Activated T-cell treated with anti-CD3 and anti-CD28 coated beads for 1 hour (primary cell): ENCODE measurements at places on chromosomes 16 and 17.

- no peak for DNase-seq
These were observed 501.3 kb downstream of the CDH13 start for GRCh38 chr16:83128041-83128440.

DNA sequence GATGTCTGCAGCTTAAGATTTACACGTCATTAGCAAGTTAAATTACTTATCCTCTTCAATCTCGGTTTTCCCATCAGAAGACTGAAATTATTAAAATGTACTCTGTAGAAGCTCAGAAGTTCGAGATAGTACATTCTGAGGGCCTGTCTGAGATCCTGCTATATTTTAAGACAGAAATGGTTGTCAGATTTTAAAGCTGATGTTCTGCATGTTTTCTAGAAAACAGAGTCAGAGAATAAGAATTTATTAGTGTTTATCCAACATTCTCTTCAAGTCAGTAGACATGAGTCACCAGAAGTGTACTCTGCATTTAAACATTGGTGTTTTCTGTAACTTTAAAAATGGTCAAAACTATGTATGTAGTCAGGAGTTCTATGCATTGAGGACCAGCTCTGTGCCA is 155.2 kb upstream of the MYOCD start:
- no peak for DNase-seq

- no peak for DNase-seq
These were observed 76.7 kb downstream of the PLD6 start for GRCh38 chr17:17129466-17129865.

DNA sequence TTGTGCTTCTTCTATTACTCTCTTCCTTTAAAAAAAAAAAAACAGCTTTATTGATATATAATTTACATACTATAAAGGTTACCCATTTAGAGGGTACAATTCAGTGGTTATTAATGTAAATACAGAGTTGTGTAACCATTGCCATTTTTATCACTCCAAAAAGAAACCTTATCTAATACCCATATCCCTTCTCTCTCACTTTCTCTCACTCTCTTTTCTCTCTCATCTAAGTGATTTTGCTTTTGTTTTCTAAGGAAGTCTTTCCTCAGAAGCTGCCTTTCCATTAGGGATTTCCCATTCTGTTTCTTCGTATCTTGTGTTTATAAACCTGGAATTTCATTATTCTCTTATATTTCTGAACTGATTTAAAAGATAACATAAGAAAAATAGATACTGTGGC is 55.5 kb downstream of the NFAT5 start:
- DNase-seq = no peak

GRCh38 chr17:1492249-1493206 is at the start of gene MYO1C:
TSS of gene MYO1C (minus strand) at chr17:1492686. CDS start at chr17:1492487, 199 bp downstream.
- no peak for DNase-seq

DNA sequence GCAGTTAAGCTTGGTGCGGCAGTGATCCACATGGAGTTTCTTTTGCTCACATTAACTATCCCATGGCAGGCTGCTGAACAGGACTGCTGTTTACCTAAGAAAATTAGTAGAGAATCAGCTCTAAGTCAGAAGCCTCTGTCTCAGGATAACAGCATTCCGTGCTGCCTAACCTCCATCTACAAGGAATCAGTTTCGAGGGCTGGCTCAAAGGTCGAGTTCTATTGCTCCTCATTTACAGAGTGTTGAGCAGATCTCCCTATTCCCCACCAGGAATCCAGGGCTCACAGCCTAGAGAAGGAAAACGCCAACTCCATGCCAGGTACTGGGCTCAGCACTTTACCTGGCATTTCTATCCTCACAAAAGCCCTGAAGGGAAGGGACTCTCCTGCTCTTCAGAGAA is 9.9 kb downstream of the GINS2 start:
- DNase-seq = no peak

DNA sequence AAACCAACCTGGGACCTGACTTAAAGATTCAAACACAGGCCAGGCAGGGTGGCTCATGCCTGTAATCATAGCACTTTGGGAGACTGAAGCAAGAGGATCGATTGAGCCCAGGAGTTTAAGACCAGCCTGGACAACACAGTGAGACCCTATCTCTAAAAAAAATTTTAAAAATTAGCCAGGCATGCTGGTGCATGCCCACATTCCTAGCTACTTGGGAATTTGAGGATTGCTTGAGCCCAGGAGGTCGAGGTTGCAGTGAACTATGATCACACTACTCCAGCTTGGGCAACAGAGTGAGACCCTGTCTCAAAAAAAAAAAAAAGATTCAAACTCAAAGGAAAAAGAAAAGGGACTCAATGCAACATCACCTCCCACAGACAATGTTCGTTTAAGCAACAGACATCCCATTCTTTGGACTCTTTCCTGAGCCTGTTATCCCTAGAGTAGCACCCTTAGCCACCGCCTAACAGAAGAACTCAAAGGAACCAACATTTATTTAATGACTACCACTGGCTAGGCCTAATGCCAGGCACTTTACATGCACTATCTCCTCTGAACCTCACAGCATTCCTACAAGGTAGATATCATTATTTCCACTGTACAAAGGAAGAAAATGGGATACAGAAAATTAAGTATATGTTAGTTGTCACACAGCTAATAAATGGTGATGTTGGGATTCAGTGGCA is 12.7 kb downstream of the MYO18A start:
- no peak for DNase-seq

- no peak for DNase-seq
These were observed 96.8 kb downstream of the BRIP1 start for GRCh38 chr17:61766520-61766919.

GRCh38 chr16:48459167-48459566 is 74.0 kb upstream of the SIAH1 start:
- no peak for DNase-seq

DNA sequence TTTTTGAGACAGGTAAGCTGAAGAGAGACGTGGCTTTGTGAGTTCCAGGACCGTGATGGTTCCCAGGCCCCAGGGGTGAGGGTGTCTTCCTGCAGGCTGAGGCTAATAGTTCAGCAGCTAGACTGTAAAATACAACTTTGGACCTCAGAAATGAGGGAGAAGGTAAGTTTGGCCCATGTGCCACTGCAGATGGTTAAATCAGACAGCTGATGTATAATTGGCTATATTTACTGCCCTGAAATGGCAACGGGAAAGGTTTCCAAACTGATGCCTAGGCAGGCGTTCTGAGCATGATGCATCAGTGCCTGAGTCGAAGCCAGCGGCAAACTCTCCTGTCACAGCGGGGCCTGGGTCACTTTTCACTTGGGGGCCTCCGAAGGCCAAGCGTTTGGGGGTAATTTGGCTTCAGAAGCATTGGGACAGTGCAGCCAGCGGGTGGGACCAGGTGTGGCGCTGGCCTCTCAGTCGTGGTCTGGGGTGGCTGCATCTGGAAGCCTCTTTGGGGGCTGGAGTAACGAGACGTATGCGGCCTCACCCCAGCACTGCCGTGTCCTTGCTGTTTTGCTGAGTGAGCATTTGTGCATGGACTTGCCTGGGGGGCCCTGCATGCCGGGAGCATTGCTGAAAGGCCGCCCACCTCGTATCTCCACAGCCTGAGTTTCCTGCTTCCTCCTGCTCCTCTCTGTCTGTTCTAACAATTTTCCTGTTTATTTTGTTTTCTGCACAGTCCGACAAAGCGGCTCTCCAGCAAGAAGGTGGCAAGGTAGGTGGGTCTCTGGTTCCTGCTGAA is 31.2 kb upstream of the CAPN15 start:
- no peak for DNase-seq
